Activated CD4-positive, CD25-positive, alpha-beta regulatory T cell treated with anti-CD3 and anti-CD28 coated beads, Interleukin-2, amount 50 U/mL, for 16 hours (primary cell): ENCODE measurements at places on chromosomes 11 and 22.

DNA sequence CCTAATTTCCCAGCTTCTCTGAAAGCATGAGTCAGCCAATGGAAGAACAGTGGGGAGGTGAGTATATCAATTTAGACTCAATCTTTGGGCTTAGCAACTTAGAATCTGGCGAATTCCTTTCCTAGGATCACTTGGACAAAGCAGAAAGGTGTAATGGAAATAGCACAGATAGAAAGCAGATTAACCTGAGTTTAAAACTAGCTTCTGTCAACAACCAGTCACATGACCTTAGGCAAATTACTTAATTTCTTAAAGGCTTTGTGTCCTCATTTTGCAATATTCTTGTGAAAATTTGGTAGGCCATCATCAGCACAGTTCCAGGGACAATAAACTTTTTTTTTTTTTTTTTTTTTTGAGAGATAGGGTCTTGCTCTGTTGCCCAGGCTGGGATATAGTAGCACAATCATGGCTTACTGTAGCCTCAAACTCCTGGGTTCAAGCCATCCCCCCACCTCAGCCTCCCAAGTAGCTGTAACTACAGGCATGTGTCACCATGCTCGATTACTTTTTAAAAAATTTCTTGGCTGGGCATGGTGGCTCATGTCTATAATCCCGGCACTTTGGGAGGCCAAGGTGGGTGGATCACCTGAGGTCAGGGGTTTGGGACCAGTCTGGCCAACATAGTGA, 40.8 kb upstream of the PCF11 start:
- no peak for DNase-seq

- DNase-seq: no peak
Measured at GRCh38 chr22:24541681-24542515, 13.0 kb downstream of the GUCD1 start.

DNA sequence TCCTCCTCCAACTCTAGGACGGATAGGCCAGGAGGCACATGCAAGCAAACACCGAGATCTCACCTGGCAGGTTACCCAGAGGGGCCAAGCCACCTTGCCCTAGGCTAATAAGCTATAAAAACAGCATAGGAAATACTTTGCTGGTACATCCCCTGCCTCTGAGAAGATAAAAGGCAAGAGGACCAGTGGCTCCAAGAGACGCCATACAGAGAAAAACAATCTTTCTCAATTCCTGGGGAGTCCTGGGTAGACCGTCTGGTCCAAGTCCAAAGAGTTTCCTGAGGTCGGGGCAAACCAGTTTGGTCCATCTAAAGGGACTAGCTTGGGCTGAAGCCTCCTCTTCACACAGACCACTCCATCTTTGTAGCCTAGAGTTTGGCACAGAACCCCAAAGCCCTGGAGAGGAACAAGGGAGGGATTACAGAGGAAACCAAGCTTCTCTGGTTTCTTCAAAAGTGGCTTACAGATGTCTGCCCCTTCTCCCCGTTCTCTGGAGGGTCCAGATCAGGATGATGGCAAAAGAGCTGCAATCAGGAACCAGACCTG, 40.4 kb downstream of the NUMA1 start:
- no peak for DNase-seq

- DNase-seq: no peak
Measured at GRCh38 chr11:8871171-8871775, 39.7 kb upstream of the AKIP1 start.
